T-helper 1 cell (primary cell): ENCODE measurements at places on chromosomes 7 and 10.

DNA sequence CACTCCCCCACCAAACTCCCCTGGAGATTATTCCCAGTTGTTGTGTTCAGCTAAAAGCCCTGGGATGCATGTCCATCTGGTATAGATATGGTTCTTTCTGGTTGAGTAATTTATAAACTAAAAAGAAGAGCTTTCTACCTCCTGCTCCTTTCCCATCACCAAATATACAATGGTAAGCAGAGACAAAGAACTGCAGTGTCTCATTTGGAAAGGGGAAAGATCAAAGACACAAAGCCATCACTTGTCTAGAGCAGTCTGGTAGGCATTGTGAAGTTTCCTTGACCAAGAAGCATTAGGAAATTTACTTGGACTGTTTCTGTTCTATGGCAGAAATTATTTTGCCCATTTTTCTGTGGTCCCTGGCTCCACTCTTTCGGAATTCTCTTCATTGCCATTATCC lies 24.9 kb upstream of the PANK1 start:
- no peak for DNase-seq

GRCh38 chr7:29386196-29386765 lies 177.4 kb upstream of the PRR15 start:
- DNase-seq = no peak

DNA sequence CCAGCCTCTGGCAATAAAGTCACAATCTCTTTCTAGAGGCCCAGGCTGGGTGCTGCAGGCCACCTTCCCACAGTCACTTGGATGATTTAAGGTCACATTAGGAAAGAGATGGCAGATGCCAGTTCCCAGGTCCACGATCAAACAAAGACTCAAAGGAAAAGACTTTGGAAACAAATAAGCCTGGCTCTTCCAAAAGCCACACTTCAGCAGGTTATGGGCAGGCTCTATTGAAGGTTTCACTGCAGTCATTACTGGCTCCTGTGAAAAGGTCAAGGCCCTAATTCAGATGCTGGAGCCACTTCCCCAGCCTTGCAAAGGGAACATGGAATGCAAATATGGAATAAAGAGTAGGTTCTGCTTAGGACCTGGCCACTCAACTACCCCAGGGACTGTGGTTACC lies 104.0 kb upstream of the ZNF32 start:
- no peak for DNase-seq

DNA sequence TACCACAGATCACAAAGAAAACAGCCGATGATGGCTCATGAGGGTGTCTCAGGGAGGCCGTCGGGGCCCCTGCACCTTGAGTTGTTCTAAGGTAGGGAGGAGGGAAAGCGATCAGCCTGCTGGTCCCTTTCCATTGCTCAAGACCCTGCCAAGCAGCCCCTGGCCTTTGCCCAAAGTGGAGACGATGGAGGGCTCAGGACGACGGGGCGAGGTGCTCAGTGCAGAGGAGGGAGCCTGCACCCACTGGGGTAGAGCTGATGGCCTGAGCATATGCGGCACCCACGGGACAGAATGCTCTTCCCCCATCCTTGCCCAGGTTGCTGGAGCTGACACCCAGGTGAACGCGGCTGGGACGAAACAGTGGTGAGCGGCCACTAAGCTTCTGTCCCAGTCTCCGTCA lies 58.3 kb upstream of the FAM20C start:
- no peak for DNase-seq
